SHP77 treated with DMSO at 0.1 percent for 48 hours (cell line): ENCODE measurements at places on chromosomes 12 and 14.

DNA sequence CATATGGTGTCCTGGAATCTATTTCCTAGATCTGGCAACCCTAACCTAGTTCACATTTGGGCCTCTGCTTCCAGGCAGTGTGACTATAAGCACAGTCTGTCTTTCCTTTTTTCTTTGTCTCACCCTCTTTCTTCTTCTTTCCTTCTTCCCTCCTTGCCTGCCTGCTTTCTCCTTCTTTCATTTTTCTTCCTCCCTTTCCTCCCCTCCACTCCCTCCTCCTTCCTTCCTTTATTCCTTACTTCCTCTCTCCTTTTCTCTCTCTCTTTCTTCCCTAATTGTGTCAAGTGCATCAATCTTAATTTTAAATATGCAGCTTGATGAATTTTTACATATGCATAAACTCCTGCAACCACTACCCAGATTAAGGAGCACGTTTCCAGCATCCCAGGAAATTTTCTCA lies 4.6 kb upstream of the DAO start:
- DNase-seq = no peak

GRCh38 chr12:12683136-12683697 lies 12.8 kb downstream of the GPR19 start:
- DNase-seq = no peak

- DNase-seq = no peak
Observed at GRCh38 chr12:70842942-70843341, 77.6 kb downstream of the PTPRR start.

- no peak for DNase-seq
Observed at GRCh38 chr12:26499979-26500640, 304.7 kb downstream of the SSPN start.

DNA sequence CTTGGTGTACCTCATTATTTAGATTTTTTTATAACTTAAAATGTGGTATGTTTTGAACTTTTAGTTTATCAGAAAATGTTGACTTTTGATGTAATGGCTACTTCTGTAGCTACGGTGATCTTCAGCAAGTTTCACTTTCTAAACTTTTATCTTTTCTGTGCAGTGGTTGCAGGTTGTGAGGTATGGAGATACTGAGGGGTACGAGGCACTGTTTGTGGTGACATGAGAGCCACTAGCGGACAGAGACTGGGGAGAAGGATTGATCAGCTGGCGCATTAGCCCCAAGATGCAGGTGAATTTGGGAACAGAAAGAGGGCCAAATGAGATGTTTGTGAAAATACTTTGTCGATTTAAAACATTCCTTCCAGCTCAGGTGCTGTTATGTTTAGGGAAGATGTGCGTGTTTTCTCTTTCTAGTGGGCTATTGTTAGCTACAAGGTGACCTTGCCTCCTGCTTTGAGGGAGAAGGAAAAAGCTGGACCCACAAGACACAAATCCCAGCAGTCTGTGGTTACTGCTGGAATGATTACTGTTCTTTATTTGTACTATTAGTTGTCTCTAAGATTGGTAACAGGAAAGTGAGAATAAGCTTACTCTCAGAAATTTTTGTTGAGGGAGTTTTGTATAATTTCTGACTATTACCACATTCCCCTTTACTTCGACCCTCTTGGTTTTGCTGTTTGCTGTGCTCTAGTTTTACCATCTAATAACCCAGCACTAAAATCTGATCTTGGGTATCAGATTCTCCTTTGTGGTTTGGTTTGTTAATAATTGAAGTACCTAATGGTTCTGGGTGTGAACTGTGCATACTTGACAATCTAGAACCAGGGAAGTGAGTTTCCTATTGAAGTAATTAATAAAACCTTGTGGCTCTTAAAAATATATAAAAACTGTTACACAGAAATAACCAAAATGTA lies 61.7 kb downstream of the FBXO34 start:
- no peak for DNase-seq

DNA sequence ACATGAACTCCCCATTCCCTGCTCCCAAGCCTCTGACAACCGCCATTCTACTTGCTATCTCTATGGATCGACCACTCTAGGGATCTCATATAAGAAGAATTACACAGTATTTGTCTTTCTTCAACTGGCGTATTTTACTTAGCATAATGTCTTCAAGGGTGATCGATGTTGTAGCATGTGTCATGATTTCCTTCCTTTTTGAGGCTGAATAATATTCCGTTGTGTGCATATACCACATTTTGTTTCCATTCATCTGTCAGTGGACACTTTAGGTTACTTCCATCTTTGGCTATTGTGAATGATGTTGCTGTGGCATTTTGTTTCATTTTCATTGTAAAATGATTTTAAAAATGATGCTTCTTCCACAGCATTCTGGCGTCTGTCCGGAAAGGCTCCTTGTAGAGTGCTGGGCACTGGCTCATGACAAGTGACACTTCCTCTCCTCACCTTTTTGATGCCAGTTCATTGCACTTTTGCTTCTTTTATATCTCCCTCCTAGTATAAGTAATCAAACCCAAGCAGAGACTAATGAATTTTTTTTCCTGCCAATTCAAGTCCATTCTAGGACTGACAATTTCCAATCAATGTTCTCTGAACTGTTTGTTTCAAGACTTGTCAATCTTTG lies 39.3 kb downstream of the SCN8A start:
- DNase-seq = no peak

DNA sequence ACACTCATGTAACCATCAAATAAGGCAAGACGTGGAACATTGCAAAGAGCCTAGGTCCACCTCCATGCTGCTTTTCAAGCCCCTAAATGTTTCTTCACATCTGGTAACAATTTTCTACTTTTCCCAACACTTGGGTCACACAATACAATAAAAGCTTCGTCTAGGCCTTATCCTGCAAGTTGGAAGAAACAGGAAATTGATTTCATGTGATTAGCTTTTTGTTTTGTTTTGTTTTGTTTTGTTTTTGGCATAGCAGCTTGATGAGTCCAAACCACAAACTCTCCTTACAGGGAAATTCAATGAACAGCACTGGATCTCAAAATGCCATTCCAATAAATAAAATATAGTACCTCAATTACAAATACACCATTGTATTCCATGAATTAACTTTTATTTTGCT lies 19.3 kb downstream of the TAS2R50 start:
- DNase-seq = no peak

DNA sequence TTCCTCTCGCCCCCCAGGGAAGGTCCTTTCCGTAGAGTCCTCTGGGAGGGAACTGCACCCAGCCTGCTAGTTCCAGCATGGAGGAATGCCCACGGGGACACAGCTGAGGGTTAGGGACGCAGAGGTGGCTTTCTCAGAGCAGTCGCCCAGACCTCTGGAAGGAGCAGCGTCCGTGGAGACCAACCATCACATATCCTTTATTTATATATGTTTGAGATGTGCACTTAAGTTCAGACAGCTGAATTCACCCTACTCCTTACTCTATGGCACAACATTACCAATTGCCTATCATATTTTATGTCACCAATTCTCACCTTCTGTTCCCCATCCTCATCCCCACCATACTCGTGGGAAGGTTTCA lies 305.6 kb upstream of the DIO3 start:
- DNase-seq = no peak

DNA sequence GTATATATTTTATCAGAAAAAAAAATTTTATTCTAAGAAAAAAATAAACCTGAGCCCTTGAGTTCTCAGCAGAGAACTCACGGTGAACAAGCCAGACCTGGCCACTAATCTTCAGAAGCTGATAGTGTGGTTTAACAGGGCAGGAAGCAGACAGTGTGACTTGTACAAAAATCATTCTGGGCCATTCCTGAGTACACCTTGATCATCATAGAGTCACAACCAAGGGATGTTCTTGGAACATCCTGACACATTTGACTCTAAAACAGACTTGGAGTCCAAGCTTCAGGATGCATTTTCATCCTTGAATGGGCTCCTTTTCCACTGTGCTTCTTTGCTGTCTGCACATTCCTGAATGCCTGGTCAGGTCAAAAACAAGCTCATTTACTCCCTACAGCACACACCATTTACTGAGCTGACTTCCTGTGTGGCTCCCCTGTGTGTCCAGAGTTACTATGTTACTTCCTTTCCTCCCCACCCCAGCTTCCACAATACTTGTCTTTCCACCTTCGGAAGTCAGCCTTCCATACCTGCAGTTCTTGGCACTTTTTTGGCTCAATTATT lies 112.0 kb downstream of the ANO6 start:
- DNase-seq = no peak

DNA sequence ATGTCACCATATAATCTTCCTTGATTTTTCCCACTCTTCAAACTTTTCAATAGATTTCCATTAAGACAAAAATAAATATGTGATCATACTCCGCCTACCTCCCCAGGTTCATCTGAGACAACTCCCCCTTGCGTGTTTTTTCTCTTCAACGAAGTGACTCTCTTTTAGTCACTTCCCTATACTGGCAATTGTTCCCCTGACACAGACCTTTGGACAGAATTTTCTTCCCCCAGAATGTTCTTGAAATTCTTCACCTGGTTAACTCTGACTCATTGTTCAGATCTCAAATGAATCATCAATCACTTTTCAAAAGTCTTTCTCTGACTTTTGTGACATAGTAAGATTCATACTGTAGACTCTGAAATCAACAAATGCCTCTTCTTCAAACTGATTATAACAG lies 727.3 kb upstream of the LMO3 start:
- DNase-seq = no peak
